NCI-H2171 (cell line): ENCODE measurements at places on chromosomes 11 and 22.

- DNase-seq: no peak
These were observed 3.1 kb downstream of the TAF10 start for GRCh38 chr11:6608726-6609501.

- DNase-seq: no peak
These were observed 208.1 kb downstream of the DBX1 start for GRCh38 chr11:19952116-19952605.

GRCh38 chr22:20569059-20570058 lies 61.9 kb downstream of the MED15 start:
- no peak for DNase-seq

GRCh38 chr11:20467487-20468185 lies 80.1 kb downstream of the PRMT3 start:
- DNase-seq: no peak

GRCh38 chr11:114610984-114611944 lies 15.7 kb upstream of the NXPE4 start:
- DNase-seq: no peak

GRCh38 chr11:94224078-94224477 lies 80.3 kb upstream of the IZUMO1R start:
- DNase-seq: no peak

DNA sequence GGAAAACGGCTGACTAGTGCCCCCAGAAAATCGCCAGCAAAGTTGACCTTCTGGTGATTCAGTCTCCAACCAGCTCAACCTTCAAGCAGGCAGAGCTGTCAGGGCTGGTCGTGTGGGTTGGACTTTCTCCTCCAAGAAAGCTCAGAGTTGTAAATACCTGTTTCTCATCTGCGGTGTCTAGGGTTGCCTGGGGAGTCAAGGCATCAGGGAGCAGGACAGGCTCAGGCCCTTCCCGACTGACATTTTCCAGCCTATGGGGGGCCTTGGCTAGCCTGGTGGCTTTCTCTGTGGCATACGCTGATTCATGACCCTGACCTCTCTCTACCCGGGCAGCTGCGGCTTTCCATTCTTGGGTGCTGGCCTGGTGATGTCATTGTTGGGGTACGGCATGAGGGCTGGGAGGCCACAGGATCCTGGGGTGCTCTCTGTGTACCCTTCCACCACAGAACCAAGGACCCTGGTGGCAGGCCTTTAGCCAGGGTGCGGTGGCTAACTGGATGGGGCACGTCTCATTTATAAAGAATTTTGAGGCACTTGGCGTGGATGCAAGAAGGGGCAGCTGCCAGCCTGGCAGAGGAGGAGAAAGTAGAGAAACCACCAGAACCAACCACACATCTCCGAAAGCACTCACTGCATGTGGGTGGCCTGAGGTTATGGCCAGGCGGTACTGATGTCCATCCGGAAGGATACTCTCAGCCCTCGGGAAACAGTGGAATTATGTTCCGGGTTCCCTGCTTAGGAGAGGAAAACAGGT lies 64.9 kb downstream of the BCR start:
- no peak for DNase-seq
